ENCODE measurements at places on chromosomes 1 and 21.
A peak's percentile ranks its signal among the peaks of the same experiment; 100 is the strongest.

DNA sequence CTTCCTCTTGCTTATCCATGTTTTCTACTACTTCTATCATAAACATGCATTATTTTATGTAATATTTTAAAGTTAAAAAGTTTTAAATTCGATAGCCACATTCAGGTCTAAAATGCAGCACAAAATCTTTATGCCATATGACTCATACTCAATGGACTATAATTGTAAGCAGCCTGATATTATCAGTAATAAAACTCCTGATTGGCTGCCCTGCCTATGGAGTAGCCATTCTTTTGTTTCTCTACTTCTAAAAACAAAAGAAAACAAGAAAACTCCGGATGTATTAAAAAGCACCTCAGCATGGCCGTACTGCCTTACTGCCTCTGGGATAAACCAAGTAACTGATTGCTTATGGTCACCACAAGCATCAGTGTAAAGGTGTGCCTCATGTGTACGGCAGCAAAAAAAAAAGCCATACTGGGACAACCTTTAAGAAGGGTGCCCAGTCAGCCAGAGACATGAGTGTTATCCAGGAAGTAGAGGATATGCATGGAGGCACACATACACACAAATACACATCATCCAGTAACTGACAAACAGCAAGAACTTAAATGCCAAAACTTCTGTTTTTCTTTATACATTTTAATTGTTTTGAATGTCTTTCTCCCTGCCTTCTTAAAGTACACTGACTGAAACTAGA is 9.2 kb downstream of the SLC35D1 start:
- DNase-seq, result no peak

- DNase-seq, result no peak
These were observed 9.2 kb upstream of the CDC42 start for GRCh38 chr1:22043198-22043769.

- DNase-seq, result no peak
These were observed 9.2 kb upstream of the GADD45A start for GRCh38 chr1:67675800-67676199.

DNA sequence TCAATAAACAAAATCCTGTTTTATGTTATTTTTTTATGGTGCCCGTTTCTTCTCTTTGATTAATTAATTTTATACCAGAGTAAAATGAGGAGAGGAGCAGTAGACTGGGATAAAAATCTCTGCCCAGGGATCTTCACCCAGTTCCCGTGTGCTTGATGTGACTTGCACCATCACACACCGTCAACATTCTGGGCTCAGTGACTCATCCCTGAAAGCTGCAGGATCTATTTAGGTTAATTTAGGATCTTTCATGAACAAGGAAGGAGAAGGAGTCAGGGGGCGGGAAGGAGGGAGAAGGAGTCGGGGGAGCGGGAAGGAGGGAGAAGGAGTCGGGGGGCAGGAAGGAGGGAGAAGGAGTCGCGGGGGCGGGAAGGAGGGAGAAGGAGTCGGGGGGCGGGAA is 182.4 kb downstream of the SMYD3 start:
- DNase-seq, result peak; percentile 46

DNA sequence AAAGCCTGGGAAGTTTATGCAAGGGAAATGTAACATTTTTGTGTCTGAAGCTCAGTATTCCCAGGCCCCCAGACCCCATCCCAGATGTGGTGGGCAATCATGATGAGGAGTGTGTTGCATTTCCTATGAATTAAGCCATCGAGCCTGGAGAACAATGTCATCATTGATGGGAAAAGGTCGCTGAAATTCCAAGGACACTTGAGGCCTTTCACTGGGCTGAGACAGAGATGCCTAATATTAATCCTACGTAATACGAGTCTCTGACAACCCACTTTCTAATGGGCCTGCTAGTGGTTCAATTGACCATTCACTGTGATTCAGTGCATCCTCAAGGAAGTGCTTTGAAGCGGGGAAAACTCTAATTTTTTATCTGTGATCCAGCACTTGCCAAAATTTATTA is 291.6 kb downstream of the PLPP3 start:
- DNase-seq, result no peak

GRCh38 chr1:91523482-91523881 is 22.8 kb downstream of the CDC7 start:
- DNase-seq, result no peak

DNA sequence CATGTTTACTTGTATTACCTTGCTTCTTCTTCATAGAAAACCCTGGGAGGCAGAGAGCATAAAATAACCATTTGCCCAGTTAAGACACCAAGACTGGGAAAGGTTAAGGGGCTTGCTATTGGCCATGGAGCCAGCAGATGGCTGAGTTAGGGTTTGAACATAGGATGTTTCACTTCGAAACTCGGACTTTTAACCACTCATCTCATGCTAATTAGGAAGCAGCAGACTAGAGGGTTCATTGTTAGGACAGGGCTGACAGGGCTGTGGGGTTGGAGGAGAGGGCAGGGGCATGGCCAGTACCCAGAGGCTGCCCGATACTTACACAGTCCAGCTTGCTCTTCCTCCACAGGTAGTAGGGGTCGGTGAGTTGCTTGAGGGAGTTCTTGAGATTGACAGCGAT is 17.0 kb downstream of the SLC26A9 start:
- no peak for DNase-seq

DNA sequence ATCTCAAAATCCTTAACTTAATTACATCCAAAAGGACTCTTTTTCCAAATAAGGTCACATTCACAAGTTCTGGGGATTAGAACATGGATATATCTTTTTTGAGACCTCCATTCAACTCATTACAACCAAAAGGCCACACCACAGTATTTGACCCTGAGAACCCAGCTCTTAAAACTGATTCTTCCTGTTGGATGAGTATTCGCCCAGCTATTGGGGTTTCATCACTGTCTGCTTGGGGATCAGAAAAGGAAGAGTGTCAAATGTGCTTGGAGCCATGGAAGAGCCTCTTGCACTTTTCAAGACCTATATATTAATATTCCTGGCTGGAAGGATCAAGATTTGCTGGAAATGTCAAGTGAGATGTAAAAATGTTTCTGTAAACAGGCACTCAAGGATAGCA is 5.4 kb upstream of the TINAGL1 start:
- no peak for DNase-seq

DNA sequence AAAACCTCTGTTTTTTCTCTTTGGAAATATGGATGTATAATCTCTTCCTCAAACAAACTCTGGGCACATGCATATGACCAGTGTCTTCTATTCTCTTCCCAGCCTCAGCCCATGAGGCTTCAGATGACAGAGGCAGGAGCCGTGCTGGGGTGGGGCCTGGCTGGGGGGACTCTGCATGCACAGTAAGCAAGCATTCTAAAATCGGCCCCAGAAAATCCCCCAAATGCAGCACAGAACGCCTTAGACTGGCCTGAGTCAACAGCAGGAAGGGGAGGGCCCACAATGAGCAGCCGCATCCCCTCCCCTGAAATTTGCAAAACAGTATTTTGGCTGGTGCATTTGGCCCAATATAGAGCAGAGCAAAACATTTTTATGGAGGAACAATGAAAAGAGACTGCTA is 47.8 kb downstream of the ITPKB start:
- DNase-seq, result no peak

- DNase-seq, result no peak
These were observed 304.4 kb upstream of the LYPLAL1 start for GRCh38 chr1:218869276-218869675.

GRCh38 chr1:8871539-8871935 is 6.9 kb downstream of the ENO1 start:
- DNase-seq, result no peak

Measured in iPS-NIHi11 (cell line).